NAMALWA (cell line): ENCODE measurements at places on chromosomes 6 and 20.

DNA sequence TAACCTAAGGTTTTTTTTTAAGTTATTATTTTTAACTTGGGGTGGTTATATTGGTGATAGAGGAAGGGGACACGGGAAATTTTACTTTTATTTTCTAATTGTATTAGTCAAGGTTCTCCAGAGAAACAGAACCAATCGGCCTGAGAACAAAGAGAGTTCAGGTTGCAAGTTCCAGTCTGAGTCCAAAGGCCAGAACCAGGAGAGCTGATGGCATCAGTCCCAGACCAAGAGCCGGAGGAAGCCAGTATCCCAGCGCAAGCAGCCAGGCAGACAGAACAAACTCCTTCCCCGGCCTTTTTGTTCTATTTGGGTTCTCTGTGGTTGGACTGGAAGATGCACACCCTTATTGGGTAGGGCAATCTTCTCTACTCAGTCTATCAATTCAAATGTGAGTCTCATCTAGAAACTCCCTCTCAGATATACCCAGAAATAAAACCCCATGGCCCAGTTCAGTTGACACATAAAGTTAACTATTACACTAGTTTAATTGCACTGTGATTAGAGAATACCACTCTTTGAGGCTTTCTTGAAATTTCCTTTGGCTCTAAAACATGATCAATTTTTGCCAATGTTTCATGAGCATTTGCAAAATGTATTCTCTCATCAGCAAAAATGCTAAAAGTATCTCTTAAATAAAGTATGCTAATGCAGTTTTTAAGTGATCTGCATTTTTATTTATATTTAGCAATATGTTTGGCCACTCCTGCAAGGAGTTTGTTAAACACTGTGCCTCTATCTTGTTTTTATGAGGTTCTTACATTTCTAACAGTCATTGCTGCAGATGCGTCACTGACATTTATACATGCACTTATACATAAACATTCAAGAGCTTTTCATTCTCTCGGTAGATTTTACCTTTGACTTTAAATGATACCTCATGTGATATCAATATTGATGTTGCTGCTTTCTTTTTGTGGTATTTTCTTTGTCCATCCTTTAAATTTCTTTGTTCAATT, 103.2 kb upstream of the SSTR4 start:
- DNase-seq = no peak

DNA sequence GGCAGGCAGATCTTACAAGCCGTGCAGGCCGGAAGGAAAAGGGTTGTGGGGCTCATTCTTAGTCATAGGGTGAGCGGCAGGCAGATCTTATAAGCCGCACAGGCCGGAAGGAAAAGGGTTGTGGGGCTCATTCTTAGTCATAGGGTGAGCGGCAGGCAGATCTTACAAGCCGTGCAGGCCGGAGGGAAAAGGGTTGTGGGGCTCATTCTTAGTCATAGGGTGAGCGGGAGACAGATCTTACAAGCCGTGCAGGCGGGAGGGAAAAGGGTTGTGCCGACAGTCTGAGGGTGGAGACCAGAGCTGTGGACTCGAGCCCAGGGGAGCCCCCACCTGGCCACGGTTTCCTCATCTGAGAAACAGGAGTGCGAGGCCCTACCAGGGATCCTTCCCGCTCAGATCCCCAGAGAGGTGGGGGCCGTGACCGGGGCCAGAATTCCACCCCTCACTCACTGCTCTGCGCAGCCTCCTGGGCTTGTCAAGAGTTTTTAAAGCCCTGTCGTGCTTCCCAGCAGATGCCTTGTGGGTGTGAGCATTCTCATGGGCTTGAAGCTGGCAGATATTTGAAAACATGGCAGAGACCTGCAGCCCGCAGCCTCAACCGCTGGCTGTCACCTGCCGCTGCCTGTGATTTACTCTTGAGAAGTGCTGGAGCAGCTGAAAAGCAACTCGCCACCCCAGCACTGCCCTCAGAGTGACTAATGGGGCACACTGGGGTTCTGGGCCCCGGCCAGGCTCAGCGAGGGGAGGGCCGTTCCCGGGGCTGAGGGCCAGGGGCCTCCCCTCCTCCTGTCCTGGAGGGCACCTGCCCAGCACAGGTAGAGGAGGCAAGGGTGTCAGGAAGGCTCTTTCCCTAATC, 31.9 kb downstream of the NTSR1 start:
- DNase-seq = no peak

DNA sequence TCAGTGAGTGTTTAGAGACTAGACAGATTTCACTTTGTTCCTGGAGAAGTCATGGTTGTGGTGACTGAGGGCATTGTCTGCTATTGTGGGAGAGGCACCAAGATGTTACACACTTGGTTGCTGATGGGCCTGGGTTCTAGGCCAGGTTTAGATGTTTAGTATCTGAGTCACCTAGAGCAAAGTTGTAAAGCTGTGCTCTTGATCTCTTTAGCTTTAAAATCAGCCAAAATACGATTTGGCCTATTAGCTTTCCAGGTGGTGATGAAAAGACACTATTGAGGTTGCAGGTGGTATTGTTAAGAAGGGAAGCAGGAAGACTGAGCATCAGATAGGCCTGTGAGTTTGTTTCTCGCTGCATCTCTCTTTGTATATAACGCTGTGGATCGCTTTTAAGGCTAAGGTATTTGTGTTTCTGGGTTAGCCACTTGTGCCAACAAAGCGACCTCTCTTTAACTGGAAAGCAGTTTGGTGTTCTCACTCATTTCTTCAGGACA, 48.6 kb downstream of the FOXO3 start:
- DNase-seq = no peak

DNA sequence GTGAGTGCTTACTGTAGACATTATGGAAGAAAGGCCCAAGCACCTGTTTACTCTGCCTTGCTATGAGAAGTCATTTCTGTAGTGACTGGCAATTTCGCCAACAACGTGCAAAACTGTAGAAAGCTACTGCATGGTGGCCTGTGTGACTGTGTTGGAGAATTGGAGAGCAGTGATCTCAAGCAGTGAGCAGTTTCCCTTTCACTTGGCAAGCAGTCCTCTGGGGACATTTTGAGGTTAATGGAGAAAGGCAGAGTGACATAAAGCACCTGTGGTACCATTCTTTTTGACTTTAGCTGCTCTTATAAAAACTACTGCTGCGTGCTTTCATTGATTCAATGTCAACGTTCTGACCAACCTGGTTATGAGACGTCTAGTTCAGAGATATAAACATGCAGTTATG, 382.6 kb upstream of the JAG1 start:
- no peak for DNase-seq

GRCh38 chr6:35030099-35030498, 111.0 kb downstream of the TCP11 start:
- no peak for DNase-seq

- no peak for DNase-seq
Observed at GRCh38 chr6:89777455-89777854, 42.1 kb downstream of the MDN1 start.

GRCh38 chr20:4252005-4252404, 236.6 kb upstream of the RNF24 start:
- DNase-seq = no peak

DNA sequence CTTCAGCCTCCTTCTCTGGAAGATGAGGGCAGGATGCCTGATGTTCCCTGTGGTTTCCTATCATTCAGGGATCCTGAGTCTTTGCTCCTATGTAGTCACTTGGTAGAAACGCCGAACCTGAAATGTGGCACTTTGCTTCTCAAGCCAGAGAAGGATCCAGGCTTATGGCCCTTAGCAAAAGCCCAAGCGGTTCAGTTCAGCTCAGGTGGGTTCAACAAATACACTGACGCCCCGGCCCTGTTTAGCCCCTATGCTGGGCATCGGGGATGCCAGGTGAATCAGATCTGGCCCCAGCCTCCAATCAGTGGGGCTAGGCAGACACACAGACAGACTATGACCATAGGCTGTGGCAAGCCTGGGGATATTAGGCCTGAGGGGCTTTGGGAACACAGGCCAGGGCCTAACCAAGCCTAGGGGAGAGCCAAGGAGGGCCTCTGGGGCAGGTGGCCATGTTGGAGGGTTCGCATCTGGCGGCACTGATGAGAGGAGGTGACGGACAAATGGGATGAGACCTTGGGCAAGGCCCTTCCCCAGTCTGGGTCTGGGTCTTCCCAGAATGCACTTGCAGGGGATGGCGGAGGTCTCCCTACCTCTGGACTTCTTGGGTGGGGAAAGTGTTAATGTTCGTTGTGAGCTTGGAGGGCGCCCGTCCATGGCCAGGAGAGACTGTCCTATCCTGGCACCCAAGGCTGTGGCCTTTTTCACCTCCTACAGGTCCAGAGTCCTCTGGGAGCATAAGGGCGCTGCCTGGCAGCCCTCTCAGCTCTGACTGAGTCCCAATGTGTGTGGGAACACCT, 17.6 kb upstream of the SRC start:
- no peak for DNase-seq

DNA sequence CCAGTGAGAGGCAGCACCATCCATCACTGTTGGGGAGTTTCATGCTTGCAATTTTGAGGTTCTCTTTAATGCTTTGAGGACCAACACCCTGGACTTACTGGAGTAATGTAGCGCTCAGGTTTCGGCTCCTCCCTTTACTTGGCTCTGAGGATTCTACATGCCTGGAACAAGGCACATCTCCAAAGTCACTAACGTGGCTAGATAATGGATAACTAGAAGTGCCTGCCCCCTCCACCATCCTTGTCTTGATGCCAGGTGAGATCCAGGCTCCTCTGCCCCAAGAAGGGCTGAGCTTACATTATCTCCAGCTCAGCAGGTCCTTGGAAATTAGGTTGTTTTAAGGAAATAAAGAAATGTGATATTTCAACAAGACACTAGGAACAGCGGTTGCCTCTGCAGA, 75.5 kb upstream of the ZNFX1 start:
- DNase-seq = no peak

GRCh38 chr6:62324834-62325233, 38.8 kb upstream of the KHDRBS2 start:
- no peak for DNase-seq

GRCh38 chr20:29306390-29307072, 1950.9 kb upstream of the DEFB115 start:
- DNase-seq = no peak

- DNase-seq = no peak
Observed at GRCh38 chr6:132236281-132236680, 165.0 kb downstream of the MOXD1 start.

DNA sequence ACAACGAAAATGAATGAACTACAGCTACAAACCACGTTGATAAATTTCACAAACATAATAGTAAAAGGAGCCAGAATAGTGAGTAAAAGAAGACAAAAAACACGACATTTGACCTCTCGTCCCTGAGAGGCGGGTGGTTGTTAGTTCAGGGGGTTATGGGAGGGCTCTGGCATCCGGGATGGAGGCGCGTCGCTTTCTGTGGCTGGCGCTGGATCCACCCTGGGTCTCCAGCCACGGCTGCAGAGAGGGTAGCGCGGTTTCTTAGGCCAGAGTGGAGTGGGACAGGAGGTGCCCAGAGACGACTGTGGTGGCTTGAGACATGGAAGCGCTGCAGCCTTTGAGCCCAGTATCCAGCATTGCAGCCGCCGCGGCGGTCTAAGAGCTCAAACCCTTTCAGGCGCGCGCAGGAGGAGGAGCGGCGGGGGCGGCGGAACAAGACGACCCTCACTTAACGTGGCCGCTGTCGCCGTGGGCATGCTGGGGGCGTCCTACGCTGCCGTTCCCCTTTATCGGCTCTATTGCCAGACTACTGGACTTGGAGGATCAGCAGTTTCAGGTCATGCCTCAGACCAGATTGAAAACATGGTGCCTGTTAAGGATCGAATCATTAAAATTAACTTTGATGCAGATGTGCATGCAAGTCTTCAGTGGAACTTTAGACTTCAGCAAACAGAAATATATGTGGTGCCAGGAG, 3.7 kb upstream of the ZSCAN23 start:
- DNase-seq = no peak

DNA sequence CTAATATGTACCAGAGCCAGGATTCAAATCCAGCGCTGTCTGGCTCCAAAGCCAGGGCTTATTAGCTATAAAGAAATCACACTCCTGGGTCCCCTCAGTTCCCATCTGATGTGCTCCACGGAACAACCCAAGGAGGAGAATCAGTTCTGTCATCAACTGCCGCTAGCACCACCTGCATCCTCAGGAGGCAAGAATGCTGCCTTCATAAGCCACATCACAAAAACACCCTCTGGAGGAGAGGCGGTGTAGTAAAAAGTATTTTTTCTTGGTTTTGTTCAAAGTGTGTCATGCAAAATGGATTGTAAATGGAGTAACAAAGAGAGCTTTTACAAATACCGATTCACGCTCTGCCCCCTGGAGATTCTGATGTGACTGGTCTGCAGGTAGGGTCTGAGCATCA, 57.1 kb downstream of the TNFRSF21 start:
- peak; percentile 83 for DNase-seq

GRCh38 chr20:50116368-50116999, 3.5 kb upstream of the UBE2V1 start:
- no peak for DNase-seq

DNA sequence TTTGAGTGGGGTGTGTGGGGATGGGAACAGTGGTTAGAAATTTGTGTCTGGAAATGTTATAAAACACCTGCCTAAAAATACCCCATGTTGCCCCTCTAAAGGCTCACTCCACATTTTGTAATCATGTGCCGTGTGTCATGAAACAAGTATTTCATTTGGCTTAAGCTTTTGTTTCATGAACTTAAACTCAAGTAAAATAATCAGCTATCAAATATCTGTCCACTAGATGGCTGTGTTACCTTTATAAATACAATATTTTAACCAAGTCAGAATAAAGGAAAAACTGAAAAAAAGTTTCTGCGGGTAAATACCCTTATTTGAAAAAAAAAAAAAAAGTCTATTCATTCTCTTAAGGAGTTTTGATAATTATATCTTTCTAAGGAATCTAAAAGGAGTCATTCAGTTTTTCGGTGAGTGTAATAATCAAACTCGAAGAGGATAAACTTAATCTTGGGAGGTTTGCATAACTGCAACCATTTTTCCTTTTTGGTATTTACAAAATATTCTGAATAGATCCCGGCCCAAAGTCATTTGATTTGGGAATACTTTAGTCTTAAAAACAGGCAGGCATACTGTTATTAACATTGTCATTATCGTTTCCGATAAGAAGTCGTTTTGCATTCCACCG, 29.9 kb upstream of the MTRF1L start:
- peak; percentile 46 for DNase-seq

DNA sequence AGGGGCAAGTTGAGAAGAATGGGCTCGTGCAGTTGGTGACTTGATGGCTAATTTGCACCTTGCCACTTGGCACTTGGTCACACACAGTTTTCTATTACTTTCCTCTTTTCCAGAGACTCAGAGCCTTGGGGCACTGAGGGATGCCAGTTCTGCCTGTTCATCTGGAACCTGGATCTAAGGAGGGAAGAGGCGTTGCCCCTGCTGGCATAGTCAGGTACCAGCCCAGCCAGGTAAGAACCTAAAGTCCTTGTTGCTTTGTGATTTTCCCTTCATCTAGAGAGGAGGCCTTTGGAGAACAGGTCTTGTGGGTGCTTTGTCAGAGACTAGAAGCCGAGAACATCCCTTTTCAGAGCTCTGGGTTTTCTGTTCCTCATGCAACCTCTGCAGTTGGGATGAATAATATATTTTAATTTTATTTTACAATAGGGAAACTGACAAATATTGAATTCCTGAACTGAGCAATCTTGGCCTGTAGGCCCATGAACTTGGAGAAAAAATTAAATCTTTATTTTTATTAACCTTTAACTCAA, 11.4 kb downstream of the SYTL3 start:
- DNase-seq = no peak

DNA sequence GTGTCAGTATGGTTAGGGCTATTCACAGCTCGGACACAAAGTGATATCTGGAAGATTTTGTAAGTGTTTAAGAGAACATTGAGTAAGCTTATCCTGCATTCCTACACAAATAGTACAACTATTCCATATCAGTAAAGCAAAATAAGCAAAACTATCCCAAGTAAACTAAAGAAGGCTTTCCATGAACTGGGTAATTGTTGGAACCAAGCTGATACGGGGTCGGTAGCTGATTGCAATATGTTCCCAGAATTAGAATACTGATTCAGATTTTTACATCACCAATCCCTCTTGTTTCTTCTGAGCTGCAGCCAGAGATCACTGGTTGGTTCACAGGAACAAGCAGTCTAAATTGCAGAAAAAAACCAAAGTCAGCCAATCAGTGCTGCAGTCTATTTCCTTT, 54.1 kb downstream of the CDS2 start:
- no peak for DNase-seq
